ENCODE measurements at places on chromosomes 12 and 14.
A peak's percentile ranks its signal among the peaks of the same experiment; 100 is the strongest.

- DNase-seq: no peak
Observed at GRCh38 chr12:22477894-22478287, 66.5 kb downstream of the C2CD5 start.

GRCh38 chr12:18296909-18297280, 35.6 kb downstream of the PIK3C2G start:
- no peak for DNase-seq

DNA sequence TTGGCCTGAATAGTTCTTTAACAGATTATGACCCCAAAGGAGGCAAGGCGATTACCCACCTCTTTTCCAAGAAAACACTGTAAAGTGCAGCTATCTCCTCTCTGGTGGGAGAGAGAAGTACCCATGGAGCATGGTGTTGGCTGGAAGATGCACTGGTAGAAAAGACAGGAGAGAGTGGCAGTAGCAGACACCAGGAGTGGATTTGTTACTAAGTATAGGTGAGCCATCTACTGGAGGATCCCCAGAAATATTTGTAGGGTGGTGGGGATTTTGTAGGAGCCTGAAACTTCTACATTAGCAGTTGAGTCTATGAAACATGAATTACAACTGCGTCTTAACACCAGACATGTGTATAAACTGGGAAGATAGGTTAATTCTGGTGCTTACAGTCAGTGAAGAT, 148.0 kb downstream of the SLC38A4 start:
- DNase-seq: no peak

- no peak for DNase-seq
Observed at GRCh38 chr14:31440280-31440679, 17.0 kb downstream of the DTD2 start.

- DNase-seq: no peak
Observed at GRCh38 chr14:61866932-61867920, 105.0 kb downstream of the SNAPC1 start.

- no peak for DNase-seq
Observed at GRCh38 chr14:36901861-36902260, 240.2 kb downstream of the PAX9 start.

GRCh38 chr12:45427042-45427441, 211.1 kb downstream of the ANO6 start:
- DNase-seq: peak; percentile 34

DNA sequence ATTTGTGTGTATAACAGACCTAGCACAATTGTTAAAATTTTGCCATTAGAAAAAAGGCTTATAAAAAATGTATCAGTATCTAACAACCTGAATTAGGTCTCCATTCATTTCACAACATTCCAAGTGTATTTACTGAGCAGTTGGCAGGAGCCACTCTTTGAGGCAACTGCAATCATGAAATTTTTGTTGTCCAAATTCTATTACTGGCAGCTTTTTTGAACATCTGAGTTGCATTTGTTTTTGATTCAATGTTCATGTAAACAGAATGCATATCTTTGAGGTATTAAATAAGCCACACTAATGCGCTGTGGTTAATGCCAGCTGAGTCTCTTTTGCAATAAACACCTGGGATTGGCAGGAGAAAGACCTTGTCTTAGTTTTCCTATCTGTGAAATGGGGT, 8.7 kb downstream of the KITLG start:
- DNase-seq: no peak

DNA sequence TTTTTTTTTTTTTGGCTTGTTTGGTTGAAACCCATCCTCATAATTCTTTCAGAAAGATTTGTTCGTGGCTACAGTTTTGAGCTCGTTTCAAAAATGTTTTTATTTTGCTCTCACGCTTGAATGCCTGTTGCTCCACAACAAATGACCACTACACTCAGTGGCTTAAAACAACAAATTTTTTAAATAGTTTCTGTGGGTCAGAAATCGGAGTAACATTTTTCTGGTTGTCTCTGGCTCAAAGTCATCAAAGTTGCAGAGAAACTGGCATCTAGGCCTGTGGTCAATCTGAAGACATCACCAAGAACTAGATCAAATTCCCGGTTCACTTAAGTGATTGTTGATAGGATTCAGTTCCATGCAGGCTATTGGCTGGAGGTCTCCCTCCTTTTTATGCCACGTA, 560.0 kb downstream of the SNAPC1 start:
- DNase-seq: no peak

- DNase-seq: no peak
Observed at GRCh38 chr12:109861689-109862314, 18.5 kb downstream of the GLTP start.

DNA sequence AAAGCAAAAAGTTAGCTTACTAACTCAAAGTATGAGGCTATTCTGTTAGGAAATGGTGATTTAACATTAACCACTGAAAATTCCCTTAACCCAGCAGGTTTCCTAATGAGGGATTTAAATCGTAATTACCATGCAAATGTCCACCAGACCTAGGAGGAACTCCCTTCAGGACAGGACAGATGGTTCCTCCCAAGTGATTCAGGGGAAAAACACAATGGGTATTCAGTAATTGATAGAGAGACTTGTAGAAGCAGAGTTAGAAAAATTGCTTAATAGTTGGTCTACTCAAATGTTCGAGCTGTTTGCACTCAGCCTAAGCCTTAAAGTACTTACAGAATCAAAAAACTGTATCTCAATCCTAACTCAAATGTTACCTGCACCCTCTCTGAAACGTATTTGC, 21.6 kb downstream of the RERGL start:
- DNase-seq: no peak

DNA sequence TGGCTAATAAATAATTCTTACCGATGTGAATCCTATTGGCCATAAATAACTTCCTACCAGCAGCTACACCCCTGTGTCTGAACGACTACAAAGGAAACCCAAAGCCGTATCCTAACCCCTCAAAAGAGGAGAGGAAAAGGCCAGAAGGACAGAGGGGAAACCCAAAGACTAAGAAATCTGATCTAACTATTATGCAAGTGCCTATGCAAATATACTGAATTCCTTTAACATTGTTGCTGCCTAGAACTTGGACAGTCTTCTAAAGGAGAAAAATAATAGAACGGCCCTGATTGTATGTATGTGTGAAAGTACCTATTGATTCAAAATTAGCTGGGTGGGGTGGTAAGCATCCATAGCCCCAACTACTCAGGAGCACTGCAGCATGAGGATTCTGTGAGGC, 997 bp downstream of the PLEKHG7 start:
- no peak for DNase-seq

DNA sequence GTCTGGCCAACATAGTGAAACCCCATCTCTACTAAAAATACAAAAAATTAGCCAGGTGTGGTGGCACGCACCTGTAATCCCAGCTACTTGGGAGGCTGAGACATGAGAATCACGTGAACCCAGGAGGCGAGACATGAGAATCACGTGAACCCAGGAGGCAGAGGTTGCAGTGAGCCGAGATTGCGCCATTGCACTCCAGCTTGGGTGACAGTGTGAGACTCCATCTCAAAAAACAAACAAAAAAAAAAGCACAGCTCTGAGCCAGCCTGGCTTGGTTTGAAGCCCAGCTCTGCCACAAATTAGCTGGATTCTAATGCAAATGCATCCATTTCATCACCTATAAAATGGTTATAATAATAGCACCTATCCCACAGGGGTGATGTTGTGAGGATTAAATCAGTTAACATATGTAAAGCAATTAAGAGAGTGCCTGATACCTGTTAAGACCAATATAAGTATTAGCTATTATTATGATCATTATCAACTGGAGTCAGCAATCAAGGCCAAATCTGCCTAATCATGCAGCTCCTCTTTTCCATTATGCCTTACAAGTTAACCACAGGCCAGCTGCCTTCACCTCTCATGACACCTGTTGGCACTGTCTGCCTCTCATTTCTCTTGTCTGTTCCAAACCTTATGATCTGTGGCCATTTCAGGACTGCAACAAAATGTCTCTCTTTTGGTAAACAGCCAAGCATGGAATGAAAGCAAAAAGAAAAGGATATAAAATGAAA, 2.1 kb downstream of the GNPTAB start:
- DNase-seq: no peak

GRCh38 chr14:56094076-56094475, 24.1 kb upstream of the PELI2 start:
- no peak for DNase-seq

- peak; percentile 26 for DNase-seq
Observed at GRCh38 chr14:100585448-100586152, 1.6 kb downstream of the BEGAIN start.

GRCh38 chr12:104727726-104728465, 230.2 kb downstream of the SLC41A2 start:
- DNase-seq: no peak

DNA sequence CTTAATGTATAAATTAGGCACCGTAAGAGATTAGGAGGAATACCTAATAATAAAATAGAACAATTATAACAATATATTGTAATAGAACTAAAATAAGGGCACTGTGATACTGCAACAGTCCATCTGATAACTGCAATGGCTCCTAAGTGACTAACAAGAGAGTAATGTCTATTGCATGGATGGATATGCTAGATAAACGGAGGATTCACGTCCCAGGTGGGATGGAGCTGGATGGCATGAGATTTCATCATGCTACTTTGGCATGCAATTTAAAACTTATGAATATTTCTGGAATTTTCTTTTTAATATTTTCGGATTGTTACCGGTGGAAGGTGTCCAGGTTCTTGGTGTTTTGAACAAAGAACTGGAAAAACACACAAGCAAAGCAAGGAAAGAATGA, 2.2 kb upstream of the TMEM19 start:
- no peak for DNase-seq

GRCh38 chr12:75481774-75482173, 1.2 kb downstream of the GLIPR1 start:
- DNase-seq: no peak

- DNase-seq: no peak
Observed at GRCh38 chr14:50947446-50947845, 3.2 kb upstream of the PYGL start.

DNA sequence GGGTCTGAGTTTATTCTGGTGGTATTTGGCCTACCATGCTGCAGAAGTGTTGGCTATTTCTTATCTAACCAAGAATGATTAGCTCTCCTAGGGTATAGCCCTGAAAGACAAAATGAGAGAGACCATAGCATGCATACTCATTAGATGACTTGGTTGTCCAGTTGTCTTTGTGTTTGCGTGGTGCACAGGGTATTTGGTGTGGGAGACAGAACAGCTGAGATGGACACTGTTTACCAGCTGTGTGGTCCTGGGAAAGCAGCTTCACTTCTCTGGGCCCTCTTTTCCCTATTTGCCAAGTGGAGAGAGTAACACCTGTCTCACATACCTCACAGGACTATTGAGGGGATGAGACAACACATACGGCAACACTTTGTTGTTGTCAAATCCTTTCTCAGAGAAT, 95.6 kb downstream of the SLC8A3 start:
- DNase-seq: no peak

DNA sequence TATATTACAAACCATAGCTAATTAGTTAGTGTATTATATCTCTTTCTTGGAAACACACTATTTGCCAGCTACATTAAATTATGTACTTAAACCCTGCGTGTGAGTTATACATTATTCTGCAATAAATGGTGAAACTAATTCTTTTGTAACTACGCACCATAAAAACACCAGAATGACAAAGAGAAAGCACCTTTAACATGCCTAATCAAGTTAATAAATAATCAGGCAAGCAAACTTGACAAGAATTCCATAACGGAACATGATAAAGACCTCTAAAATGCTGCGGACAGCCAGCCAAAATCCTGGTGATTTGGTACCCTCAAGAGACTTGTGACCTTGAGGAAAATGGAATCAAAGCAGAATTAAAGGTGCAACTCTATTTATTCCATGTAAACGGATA, 375.3 kb upstream of the KITLG start:
- DNase-seq: no peak

- no peak for DNase-seq
Observed at GRCh38 chr12:48286665-48287064, 64.1 kb downstream of the ZNF641 start.

- no peak for DNase-seq
Observed at GRCh38 chr12:109463756-109464155, 13.3 kb downstream of the KCTD10 start.

- no peak for DNase-seq
Observed at GRCh38 chr12:120825337-120825736, 78.8 kb downstream of the SPPL3 start.

DNA sequence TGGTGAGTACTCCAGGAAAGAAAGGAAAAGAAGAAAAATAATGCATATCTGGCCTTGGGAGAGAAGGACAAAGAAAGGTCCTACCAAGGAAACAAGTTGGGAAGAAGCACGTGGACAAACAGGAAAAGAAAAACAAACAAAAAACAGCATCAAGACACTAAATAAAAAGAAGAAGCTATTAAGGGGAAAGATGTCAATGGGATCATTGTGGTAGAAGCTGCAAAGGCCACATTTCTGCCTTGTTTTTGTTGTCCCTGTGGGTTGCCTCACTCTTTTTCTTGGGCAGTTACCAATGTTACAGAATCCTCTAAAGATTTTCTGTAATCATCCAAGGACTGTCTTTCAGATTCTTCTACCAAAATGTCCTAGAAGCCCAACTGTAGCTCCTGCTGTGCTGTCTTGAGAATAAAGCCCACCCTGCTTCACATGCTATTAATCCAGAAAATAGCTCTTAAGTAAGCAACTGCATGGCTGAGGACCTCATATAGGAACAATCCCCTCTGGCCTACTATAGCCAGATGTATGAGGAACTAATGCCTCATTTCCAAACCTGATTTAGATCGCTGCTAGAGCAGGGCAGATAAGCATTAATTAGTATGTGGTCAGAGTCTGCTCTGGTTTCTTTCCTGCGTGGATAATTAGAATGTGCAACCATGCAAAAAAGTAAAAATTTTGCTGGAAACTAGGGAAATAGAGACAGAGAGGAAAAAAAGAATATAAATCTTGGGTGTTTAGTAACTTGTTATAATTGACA, 10.2 kb upstream of the CPNE8 start:
- DNase-seq: no peak

DNA sequence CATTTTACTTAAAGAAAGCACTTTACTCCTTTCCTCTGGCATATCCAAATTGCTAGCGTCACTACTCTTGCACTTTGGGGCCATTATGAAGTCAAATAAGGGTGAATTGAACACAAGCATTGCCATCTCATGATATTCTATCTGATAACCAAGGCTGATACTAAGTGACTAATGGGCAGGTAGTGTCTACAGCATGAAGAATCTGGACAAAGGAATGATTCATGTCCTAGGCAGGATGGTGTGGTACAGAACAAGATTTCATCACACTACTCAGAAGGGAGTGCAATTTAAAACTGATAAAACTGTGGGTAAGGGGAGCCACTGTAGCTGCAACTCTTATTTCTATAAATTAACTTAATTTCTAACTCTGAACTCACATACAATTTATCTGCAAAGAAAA, 7.7 kb upstream of the SLC6A15 start:
- DNase-seq: no peak

DNA sequence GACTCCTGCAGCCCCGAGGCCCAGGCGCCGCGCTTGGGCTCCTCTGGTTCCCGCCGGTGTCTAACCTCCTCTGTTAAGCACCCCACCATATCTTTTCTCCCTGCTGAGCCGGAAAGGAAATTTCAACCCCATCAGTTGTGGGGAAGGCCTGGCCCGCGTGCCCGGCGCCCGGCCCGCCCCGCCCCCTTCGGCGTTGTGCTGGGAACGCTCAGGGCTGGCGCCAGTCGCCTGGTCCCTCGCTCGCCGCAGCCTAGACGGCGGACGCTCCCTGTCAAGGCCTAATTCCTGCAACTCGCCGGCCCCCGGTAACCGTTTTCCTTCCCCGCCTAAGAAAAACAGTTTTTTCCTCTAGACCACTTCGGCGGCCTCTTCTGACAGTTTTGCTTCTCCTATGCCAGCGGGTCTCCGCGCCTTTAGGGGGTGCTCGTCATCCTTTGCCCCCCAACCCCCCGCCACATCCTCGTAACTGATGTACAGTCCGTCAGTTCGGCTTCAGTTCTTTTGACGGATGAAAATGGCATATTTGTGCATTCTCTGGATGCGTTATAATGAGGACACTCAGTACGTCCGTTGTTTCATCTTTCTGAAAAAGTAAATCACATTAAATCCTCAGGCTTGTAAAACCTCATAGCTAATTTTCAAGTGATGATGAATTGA, 506 bp upstream of the NAP1L1 start:
- DNase-seq: no peak
